Activated effector memory CD4-positive, alpha-beta T cell treated with Interleukin-2 at 50 U/mL for 16 hours (primary cell): ENCODE measurements at places on chromosomes 4 and X.

GRCh38 chr4:77650787-77651186 is 45.2 kb downstream of the CXCL13 start:
- DNase-seq, result no peak

DNA sequence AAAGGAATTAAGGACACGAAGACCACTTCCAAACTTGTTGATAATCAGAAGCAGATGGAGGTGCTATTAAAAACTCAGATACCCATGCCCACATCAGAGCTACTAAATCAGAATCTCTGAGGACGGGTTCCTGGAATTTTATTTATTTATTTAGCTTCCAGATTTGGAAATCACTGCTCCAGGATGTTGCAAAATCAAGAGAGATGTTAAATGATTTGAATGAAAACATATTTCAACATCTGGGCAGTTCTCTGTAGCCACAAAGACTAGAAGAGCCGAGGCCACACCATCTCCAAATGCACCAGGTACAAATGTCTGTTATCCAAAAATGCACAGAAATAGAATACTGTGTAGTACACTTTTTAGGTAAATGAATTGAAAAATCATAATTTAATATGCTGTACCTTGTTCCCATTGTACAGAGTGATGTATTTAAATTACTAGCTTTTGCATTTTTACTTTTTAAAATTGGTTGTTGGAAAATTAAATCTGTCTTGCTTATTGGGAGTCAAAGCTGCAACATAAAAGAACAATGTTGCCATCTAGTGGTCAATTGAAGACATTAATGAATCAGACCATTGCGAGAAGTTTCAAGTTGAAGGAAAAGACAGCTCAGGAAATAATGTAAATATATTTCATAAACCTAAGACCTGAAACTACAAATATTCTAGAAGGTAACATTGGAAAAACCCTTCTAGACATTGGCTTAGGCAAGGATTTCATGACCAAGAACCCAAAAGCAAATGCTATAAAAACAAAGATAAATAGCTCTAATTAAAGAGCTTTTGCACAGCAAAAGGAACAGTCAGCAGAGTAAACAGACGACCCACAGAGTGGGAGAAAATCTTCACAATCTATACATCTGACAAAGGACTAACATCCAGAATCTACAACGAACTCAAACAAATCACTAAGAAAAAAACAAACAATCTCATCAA is 151.3 kb upstream of the TTC29 start:
- no peak for DNase-seq

DNA sequence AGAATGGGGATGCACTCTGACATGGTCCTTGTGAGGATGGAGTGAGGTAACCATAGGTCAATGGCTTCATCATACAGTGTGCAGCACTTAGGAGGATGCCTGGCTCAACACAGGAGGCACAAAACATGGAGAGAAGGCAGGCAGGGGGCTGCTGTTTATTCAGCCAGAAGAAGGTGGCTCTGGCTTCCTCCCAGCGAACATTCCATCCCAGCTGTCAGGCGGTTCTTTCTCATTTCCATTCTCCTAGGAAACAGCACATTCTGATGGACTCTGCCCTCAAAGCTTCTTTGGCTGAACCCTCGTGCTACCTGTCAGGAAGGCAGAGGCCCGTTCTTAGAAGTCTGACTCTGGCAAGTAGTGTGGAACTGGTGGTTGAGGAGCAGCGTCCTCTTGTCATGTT is 18.6 kb downstream of the STK32B start:
- DNase-seq, result no peak

- DNase-seq, result peak; percentile 58
These were observed 4.6 kb downstream of the MAGIX start for GRCh38 chrX:49166914-49167739.

DNA sequence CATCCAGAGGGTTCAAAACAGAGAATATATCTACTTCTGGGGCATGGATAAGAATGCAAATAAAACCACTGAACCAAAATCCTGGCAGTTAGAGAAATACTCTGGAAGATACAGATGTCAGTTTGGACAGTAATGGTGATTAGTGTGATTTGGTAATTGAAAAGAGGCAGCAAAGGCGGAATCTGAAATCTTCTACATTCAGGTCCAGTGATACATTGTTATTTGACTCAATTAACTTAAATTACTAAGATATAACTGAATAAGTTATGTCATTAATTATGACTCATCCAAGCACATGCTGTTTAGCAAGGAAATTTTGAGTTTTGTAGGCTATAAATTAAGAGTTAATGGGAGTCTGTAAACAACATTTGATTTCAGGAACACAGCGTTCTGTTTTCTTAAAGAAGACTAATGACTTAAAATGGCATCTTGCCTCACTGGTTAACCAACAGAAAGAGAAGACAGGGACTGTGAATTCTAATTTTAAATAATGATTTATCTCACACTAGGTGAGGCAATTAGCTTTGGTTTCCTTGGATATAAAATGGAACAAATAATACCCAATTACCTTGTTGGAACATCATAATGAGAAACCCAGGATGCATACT is 937.1 kb downstream of the PDHA2 start:
- DNase-seq, result no peak

- no peak for DNase-seq
These were observed 424.5 kb upstream of the CTSO start for GRCh38 chr4:156378033-156378665.

DNA sequence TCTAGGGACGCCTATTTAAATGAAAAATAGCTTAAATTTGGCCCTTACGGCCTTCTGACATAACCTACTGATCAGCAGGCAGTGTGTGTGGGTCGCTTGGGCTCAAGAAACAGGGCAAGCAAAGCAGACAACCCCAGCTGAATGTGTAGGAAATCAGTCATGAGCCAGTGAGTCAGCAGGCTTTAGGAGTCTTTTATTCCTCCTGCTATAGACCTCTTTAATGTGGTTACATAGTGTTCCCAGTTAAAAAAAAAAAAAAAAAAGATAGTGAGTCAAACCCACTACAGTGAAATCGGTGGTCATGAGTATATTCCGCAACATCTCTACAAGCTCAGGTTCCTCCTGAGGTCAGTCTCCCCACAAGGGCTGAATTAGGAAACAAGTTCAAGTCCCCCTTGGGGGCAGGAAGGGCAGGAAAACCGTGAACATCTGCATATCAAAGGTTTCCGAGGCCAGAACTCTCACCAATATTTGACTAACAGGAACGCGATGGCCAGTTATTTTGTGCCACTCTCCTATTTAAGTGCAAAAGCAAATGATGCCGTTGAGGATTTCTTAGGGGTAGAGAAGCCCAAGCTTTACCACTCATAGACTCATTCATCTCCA is 32.7 kb downstream of the ACSL1 start:
- no peak for DNase-seq

DNA sequence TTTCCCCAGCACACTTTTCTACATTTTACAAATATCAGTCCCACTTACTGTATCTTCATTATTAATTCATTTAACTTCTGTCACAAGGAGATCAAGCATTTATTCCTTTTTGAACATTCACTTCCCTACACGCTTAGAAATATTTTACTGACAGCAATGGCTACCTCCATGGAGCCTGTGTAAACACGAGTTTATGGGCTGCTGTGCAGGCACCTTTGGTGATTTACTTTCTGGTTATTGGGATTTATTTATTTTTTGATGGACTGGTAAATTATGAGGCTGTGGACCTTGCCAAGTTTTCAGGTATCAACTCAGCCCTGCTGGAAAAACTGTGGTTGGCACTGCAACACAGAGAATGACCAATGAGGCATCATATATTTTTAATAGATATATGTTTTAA is 45.4 kb upstream of the PAQR3 start:
- DNase-seq, result no peak

- no peak for DNase-seq
These were observed 2.6 kb downstream of the LSM6 start for GRCh38 chr4:146178126-146178525.

GRCh38 chr4:93809773-93810172 is 18.8 kb upstream of the ATOH1 start:
- no peak for DNase-seq

DNA sequence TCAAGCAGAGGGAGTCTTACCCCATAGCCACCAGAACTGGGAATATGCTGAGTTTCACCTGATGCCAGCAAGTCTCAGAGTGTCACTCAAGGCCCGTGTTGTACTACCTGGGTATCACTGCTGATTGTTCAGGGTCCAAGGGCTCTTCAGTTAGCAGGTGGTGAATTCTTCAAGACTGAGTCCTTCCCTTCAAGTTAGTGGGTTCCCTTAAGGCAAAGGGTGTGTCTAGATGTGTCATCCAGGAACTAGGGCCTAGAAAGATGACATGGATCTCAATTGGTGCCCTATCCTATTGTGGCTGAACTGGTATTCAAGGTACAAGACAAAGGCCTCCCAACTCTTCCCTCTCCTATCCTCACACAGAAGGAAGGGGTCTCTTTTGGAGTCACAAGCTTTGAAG is 159.9 kb upstream of the DIPK2B start:
- no peak for DNase-seq

GRCh38 chrX:40773809-40774208 is 38.5 kb upstream of the MED14 start:
- DNase-seq, result no peak

GRCh38 chr4:169314906-169315305 is 44.1 kb upstream of the SH3RF1 start:
- DNase-seq, result no peak
